Activated CD8-positive, alpha-beta memory T cell treated with anti-CD3 and anti-CD28 coated beads for 36 hours (primary cell): ENCODE measurements at places on chromosomes 16 and 17. TPM values are rescaled to one million over a fixed set of nuclear protein-coding genes. Genes with fewer than 3 reads are reported as not detected.

The CARD14 gene
- total RNA-seq: not detected

The MEIOC gene
- total RNA-seq: 0.15 TPM

The CDK3 gene
- 5.1 TPM for total RNA-seq

The SEZ6 gene
- total RNA-seq: not detected

The CPNE7 gene
- total RNA-seq: 7.0 TPM

The GALR2 gene
- 3.1 TPM for total RNA-seq

The TMEM88 gene
- 5.9 TPM for total RNA-seq

The METRNL gene
- total RNA-seq: 29.5 TPM

The ABCC12 gene
- total RNA-seq: not detected

The SLFN12 gene
- total RNA-seq: 7.5 TPM

The CDIP1 gene
- 39.3 TPM for total RNA-seq

The ZACN gene
- total RNA-seq: 2.6 TPM

The ARL5C gene
- total RNA-seq: not detected

The FLOT2 gene
- 96.5 TPM for total RNA-seq

The SLC5A10 gene
- total RNA-seq: not detected

The CCL4 gene
- total RNA-seq: 2,428 TPM

The OR2C1 gene
- not detected for total RNA-seq

The SPATA32 gene
- total RNA-seq: 0.25 TPM

The CRHR1 gene
- not detected for total RNA-seq

The ARHGAP44 gene
- total RNA-seq: 0.06 TPM

The RGS11 gene
- total RNA-seq: 0.08 TPM
